ENCODE measurements at places on chromosomes 16 and 17. TPM values are rescaled to one million over a fixed set of nuclear protein-coding genes. Genes with fewer than 3 reads are reported as not detected.

TMC8 gene
- 278 TPM for total RNA-seq

GDE1 gene
- 25.9 TPM for total RNA-seq

LHX1 gene
- not detected for total RNA-seq

COPZ2 gene
- 5.1 TPM for total RNA-seq

USP43 gene
- total RNA-seq = 0.16 TPM

KRTAP16-1 gene
- total RNA-seq = not detected

SPNS2 gene
- total RNA-seq = 4.2 TPM

TEX14 gene
- 0.18 TPM for total RNA-seq

KRT17 gene
- total RNA-seq = not detected

MMP25 gene
- total RNA-seq = 66.1 TPM

DNA sequence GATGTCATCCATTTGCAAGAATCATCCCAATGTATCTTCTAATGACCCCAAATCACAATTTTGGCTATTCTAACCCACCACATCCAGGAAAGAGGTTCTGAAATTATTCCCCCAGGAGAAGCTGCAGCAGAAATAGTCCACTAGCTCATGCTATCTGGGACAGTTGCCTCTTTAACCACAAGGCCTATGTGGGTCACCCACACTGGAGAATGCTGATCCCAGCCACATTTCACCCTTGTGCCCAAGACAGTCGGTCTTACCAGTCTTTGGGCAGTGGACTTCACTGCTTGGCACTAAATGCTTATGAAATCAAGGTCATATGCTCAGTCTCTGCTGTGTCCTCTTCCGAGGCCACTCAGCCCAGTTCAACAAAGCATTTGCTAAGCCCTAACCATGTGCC lies 27.0 kb downstream of the ABCC12 start:
- no peak for DNase-seq

GRCh38 chr16:67517661-67518423 lies 10.8 kb upstream of the RIPOR1 start:
- no peak for DNase-seq

DNA sequence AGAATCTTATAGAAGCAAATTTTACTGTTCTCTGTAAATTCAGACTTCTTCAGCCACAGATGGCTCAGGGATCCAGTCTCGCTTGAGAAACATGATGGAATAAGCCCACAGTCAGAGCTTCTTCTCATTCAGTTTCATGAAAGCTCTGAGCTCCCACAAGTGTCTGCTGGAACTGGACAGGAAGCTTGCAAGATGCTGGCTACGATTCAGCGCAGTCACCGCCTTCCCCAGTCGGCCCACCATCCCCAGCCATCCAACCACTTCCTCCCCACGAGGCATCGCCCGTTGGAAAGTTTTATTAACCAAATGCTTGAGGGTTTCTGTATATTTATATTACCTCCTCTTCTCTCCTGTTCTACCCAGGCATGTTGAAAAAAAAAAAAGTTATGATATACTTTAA lies 171.7 kb downstream of the ZFHX3 start:
- peak; percentile 74 for DNase-seq

GRCh38 chr17:20128036-20128667 lies 119.0 kb downstream of the SPECC1 start:
- no peak for DNase-seq

- no peak for DNase-seq
Measured at GRCh38 chr16:54050459-54051210, 236.0 kb downstream of the IRX3 start.

- no peak for DNase-seq
Measured at GRCh38 chr17:17505610-17506171, 9.5 kb upstream of the RASD1 start.

- DNase-seq = no peak
Measured at GRCh38 chr16:2072926-2073325, 25.1 kb downstream of the TSC2 start.

DNA sequence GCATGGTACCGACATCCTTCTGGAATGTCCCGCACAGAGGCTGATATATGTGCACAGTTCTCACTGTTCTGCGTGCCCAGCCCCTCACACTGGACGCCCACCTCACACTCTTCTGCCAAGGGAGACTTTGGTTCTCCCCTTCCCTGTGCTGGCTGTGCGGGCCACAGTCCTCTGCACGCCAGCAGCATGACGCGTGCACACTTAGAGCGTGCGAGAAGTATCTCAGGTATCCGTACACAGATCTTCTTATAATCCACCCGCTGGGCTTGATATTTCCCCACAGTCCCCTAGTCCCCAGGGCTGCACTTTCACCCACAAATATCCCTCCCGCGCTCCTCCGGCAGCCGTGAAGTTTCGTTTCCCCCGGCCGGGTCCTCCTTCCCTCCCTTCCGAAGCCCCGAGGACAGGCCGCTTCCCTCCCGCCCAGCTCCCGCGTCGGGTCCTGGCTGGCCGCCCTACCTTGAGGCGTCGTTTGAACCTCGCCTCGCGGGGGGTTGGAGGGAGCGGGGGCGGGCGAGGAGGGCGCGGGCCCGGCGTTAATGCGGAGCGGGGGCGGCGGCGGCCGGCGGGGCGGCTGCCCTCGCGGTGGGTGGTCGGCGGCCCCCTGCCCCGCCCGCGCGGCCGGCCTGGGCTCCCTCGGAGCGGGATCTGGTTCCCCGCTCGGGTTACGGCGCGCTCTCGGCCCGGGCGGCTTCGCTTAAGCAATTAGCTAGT lies 5.0 kb upstream of the FOXF1 start:
- DNase-seq = no peak

DNA sequence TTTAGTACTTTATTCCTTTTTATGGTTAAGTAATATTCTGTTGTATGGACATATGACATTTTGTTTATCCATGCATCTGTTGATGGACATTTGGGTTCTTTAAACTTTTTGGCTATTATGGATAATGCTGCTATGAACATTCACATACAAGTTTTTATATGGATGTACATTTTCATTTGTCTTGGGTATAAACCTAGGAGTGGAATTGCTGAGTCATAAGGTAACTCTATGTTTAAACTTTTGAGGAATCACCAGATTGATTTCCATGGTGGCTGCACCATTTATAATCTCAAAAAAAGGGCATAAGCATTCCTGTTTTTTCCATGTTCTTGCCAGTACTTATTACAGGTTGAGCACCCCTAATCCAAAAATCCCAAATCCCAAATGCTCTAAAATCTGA lies 90.3 kb upstream of the CRHR1 start:
- DNase-seq = no peak

DNA sequence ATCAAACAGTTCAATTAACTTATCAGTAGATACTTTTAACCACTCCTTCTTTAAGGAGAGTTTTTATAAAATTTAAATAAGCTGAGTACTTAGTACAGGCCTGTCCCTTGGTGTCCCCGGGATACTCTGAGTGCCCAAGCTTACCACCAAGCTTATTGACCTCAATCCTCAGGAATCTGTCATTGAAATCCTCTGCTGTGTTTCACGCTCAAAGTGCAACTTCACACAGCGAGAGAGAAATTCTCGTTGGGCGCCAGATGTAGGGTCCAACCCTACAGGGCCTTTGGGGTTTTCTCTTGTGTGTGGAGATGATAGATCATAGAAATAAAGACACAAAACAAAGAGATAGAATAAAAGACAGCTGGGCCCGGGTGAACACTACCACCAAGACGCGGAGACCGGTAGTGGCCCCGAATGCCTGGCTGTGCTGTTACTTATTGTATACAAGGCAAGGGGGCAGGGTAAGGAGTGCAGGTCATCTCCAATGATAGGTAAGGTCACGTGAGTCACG lies 65.3 kb upstream of the ARL4D start:
- no peak for DNase-seq

DNA sequence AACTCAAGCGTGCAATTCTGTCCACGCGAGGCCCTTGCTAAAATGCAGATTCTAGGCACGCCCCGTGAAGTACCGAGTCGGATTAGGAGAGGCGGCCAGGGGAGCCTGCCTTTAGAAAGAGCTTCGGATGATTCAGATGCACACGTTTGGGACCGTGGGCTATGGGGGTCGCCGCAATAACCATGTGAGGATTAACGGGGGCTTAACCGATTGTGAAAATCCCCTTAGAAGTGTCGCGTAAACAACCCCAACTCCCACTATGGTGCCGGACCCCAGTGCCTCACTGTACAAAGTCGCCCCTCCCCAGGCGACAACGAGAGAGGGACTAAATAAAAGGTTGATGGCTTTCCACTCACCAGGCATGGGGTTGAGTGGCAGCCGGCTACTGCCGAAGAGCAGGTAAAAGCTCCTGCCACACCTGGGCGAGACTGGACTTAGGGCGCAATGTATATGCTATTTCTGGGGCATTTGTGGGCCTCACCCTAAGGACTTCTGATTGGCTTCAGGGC lies 635 bp upstream of the SP2 start:
- DNase-seq = peak; percentile 50

GRCh38 chr17:75288770-75289114 lies 491 bp downstream of the SLC25A19 start:
- DNase-seq = peak; percentile 67

GRCh38 chr16:30896261-30896888 lies at the start of gene CTF1:
Gene CTF1, plus strand, starts transcription at chr16:30896614. Its CDS starts 30 bp downstream, at chr16:30896644.
- DNase-seq = no peak

GRCh38 chr16:22186517-22186916 lies 19.6 kb upstream of the EEF2K start:
- DNase-seq = no peak

DNA sequence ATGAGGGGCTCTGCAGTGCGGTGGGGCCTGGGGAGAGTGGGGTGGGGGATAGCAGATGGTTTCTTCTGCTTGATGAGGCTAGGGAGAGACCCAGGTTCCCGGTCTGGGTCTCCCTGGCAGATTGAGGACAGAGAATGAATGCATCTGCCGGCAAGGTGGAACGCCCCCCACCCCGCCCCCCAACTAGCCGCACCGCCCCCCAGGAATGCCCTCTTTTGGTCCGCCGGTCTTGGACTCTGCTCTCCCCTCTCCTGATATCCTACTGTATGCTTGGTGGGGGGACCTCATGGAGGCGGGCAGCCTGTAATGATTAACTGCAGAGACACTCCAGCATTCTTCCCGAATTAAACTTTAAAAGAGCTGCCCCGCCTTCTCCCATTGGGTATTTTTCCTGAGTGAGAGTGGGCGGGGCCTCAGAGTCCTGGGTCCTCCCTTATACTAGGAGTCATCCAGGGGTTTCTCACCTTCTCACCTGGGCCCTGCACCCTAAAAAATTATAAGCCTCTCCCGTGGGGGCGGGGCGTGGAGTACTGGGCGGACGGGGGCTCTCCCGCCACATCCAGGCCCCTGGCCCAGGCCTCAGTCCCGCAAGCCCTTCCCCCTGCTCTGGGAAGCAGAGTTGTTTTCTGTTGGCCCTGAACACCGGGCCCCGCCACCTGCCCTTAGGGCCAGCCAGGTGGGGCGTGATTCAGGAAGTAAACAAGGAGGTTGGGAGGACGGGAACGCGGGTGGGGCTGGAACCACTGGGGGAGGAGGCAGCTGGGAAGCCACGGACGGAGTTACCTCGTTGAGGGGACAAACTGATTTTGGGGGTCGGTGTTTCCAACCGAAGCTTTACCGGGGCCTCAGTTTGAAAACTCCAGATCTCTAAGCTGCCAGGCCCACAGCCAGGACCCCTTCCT lies 1.5 kb downstream of the GRB7 start:
- no peak for DNase-seq

GRCh38 chr16:20300312-20301097 lies 26.8 kb downstream of the GP2 start:
- peak; percentile 54 for DNase-seq

- DNase-seq = peak; percentile 49
Measured at GRCh38 chr16:90077757-90078578, 837 bp upstream of the PRDM7 start.

All from activated CD8-positive, alpha-beta T cell treated with anti-CD3 and anti-CD28 coated beads, Interleukin-2, amount 10 ng/mL, durations not matched to agents 7 days and 5 days (primary cell).